ENCODE measurements at places on chromosomes 3 and 15. TPM values are rescaled to one million over a fixed set of nuclear protein-coding genes. Genes with fewer than 3 reads are reported as not detected.

- DNase-seq: no peak
Measured at GRCh38 chr3:61925721-61926120, 364.4 kb downstream of the PTPRG start.

- DNase-seq: no peak
Measured at GRCh38 chr3:44416031-44417030, 61.1 kb downstream of the ZNF445 start.

DNA sequence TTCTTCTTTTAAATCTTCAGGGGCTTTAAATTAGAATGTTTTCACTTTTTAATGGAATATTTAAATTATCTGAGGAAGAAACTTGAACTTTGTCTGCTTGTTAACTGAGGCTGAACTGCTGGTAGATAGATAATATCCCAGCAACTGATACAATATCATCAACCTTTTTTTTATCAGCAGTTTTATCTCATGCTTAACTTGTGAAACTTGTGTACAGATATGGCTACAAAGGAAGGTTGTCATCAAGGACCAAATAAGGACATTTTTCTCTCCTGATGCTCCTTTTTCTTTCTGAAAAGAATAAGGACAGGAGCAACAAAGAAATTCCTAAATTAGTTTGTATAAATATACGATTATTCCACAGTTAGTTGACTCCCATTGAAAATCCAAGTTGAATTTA lies 66.4 kb upstream of the KBTBD8 start:
- DNase-seq: no peak

- DNase-seq: no peak
Measured at GRCh38 chr3:171213907-171214306, 187.4 kb upstream of the SLC2A2 start.

DNA sequence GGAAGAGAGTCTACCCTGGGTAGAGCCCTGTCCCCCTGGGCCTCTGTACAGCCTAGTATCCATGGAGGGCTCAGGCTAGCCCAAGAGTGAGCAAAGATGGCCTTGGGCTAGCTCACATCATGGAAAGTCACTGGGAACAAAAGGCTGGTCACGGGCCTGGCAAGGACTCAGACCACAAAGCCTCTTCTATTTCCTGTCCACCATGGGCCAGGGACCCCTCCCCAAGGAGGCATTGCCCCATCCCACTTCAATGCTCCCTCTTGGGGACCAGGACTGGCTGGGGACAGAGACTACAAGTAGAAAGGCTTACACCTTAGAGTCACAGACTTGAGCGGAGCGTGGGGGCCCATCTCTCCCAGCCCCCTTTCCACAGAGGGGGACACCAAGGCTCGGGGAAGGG lies 16.9 kb downstream of the DUSP7 start:
- DNase-seq: no peak

GRCh38 chr15:53675832-53676231 lies 83.6 kb downstream of the WDR72 start:
- no peak for DNase-seq

DNAJC13 gene
- total RNA-seq: 48.5 TPM

DNA sequence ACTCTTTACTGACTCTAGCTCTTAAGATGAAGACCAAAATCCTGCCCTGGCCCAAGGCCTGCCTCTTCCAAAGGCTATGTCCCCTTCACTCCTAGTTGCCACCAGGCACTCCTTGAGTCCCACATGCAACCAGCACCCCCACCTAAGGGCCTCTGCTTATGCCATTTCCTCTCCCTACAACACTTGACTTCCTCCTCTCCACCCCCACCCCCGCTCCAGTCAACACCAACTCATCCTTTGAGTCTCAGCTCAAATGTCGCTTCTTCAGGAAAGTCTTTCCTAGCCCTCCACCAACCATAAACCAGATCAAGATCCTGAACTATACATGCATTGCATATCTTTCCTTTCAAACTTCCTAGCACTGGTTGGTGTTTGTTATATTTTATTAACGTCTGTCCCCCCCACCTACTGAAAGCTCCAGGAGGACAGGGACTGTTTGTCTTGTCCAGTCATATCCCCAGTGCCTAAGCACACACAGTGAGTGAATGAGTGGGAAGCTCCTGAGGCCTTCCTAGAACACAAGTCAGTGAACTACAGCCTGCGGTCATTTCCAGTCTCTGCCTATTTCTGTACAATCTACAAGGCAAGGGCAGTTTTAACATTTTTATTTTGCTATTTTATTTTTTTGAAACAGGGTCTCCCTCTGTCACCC lies 7.3 kb downstream of the TBC1D2B start:
- DNase-seq: no peak

DNA sequence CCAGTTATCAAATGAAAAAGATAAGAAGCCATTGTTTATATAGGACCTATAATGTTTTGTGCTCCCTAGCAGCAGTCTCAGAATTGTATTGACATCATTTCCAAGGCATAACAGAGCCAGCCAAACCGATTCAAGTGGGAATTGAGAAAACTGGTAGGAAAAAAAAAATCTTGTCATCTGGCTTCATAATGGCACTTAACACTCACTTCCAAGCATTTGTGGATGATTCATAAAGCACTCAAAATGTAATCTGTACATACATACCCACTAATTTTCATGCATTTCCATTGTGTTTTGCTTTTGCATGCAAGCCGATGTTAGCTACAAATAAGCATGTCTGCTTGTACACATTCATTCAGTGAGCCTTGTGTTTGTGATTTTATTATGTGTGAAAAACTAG lies 18.6 kb upstream of the TRPC1 start:
- DNase-seq: no peak

GRCh38 chr15:52498706-52499105 lies 30.0 kb downstream of the MYO5A start:
- DNase-seq: no peak

GRCh38 chr15:57319226-57319918 lies 56.9 kb upstream of the CGNL1 start:
- DNase-seq: no peak
